HFFc6 (cell line): ENCODE measurements at places on chromosomes 5 and 9.

DNA sequence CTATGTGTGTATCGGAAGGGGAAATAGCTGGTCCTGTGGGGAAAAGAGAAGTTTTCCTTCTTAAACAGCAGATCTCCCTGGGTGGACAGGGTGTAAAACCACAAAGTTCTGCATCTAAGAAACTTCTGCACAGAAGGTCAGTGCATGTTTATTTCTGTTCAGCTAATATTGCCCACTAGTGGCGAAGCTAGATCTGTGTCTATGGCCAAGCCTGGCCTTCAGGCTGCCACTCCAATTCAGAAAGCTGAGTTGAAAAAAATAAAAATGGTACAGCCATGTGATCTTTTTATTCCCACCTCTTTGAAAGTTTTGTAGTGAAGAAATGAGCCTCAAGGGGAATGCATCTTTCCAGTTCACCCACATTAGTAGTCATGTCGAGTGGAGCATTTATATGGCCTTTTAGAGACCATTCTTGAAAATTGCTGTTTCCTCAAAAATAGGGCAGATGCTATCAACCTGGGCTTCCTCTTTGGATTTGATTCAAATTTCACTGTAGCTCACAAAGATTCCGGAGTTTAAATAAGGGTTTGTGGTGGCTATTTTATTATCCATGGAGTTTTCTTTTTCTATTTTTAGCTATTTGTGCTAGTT is 488.0 kb downstream of the PRELID2 start:
- DNase-seq, result peak; percentile 84

DNA sequence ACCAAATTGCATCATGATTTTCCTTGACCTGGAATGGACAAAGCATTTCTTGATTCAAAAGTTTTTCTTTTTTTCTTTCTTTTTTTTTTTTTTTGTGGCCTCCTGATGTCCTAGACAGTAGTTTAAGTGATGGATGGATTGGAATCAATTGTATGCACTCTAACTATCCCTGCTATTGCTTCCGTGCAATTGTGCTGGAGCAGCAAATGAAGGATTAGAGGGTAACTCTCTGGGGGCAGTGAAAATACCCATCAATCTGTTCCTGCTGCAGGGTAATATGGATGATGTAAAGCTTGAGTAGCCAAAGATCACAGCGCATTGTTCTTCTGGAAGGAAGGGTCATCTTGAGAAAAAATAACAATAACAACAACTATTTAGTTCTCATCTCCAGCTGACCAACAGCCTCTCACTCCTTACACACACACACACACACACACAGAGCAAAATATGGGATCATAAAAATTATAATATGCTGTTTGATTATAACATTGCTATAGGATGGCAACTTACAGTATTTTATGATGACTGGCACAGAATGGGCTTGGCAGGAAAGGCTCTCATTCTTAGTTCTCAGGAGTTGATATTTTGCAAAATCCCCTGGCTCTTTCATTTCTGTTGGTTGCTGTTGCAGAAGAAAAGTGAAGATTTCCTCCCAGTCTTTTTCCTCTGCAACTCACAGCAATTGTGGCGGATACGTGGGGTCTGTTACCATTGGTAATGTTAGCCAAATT is 160.9 kb upstream of the DMAC1 start:
- DNase-seq, result no peak

DNA sequence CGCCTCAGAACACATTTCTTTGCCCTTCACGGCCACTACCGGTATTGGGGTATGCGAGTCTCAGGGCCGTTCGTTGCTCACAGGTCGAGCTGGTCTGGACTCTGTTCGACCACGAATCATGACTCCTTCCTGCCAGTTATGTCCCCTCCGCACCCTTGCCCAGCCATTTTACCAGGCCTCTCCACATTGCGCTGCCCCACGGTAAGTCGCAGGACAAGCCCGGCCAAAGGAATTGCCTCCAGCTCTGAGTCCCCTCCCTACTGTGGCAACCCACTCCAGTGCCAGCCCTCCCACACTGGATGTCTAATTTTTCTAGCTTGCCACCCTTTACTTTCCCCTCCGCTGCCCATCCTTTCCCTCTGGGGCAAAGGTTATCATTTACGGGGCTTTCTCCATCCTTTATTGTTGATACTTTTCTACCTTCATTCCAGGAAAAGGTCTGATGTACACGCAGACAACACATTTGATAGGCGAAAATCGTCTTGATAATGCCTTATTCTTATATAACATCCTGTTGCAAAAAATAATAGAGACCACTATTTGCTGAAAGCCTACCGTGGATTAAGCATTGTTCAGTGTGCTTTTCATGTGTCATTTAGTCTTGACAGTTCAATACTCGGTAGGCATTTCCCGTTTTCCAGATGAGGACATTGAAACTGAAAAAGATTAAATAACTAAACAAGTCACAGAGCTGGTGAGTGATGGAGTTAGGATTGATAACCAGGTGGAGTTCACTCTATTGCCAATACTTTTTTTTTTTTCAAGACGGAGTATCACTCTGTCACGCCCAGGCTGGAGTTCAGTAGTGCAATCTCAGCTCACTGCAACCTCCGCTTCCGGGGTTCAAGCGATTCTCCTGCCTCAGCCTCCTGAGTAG is 958 bp upstream of the HSPA5 start:
- peak; percentile 22 for DNase-seq

DNA sequence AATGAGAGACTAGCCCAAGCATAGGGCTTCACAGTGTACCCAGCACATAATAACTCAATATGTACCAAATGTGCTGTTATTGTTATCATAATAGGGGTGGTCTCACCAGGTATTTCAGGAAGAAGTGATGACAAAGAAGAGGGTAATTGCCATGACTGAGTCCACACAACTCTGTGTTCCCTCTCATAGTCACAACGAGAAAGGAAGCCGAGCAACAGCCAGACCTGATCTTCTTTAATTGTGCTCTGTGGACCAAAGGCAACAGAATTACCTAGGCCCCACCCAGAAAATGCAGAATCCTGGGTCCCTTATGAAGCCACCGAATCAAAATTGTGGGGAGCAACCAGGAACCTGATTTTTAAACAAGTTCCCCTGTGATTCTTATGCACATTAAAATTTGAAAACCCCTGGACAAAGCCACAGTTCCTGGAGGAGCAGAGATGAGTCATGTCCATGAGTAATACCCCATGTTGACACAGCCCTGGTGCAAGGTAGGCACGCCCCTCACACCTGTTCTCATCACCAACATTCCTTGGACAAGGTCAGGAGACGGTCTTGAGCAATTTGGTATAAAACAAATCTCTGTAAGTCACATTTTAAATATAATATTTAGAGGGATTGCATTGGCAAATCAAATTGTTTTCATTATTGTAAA is 5.2 kb downstream of the FGF1 start:
- peak; percentile 19 for DNase-seq

GRCh38 chr5:14948383-14948782 is 76.8 kb upstream of the ANKH start:
- no peak for DNase-seq

GRCh38 chr9:3441197-3441816 is 84.5 kb downstream of the RFX3 start:
- DNase-seq, result peak; percentile 67

- peak; percentile 83 for DNase-seq
Observed at GRCh38 chr5:68088302-68088701, 127.3 kb upstream of the PIK3R1 start.

GRCh38 chr5:66179297-66180051 is 35.4 kb downstream of the SREK1 start:
- DNase-seq, result no peak

DNA sequence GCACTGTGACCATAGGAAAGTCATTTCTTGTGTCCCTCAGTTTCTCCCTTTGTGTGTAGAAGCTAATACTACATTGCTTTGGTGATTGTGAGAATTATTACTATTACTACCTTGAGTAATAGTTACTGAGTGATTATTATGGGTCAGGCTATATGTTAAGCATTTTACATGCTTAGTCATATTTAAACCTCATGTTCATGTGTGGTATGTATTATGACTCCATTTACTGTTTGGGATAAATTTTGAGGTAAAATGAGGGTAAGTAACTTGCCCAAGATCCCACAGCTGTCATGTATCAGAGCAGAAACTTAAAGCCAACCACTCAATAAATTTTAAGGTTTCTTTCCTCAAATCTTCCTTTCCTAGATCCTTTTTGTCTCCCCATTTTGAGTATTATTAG is 28.3 kb downstream of the SLF1 start:
- no peak for DNase-seq

DNA sequence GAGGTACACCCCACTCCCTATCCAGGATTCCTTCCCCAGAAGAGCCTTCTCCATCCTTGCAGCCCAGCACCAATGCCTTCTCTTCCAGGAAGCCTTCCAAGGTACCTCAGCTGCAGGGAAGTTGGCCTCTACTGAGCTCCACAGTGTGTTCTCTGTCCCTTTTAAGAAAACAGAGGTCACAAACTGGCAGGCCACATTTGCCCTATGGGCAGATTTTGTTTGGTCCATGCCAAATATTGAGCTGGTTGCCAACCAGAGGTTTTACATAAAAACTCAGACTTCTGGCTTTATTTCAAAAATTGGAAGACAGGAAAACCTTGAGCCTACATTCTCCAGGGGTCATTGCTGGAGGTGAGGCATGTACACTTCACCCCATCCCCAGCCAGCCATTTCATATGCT is 9.0 kb upstream of the NDST1 start:
- DNase-seq, result no peak

GRCh38 chr5:1885404-1885755 is 2.7 kb upstream of the IRX4 start:
- no peak for DNase-seq

GRCh38 chr9:121568343-121569265 is 69.0 kb upstream of the GGTA1 start:
- DNase-seq, result no peak

DNA sequence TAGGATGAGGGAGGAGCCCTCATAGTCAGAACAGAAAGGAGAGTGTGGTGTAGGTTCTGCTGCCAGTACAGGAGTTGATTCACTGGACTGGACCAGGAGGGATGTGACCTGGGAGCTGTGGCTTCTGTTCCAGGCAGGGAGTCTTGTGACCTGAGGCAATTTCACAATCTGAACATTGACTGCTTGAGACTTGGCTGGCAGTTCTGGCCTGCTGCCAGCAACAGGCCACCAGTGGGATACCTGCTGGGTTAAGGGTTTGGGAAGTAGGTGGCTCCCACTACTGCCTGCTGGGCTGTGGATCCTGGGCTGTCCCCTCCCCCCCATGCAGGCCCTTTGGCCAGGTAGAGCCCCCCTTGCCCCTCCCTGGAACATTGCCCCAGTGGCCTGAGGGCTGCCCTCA is 268.6 kb upstream of the ARRDC3 start:
- DNase-seq, result no peak

DNA sequence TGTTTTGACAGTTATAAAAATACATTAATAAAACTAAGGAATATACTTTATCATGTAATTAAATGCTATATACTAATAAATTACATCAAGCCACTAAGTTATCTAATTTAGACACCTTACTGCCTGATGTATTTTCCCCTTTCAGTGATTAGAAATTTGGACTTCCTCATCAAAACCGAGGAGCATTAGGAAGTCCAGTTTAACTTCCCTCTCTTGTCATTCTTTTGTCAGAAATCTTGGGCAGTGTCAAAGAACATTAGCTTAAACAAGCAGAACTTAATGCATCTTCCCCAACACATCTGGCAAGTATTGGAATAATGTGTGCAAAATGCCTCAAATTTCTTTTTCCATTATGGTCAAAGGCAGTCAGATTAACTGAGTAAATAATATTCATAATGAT is 81.6 kb downstream of the PLPP1 start:
- DNase-seq, result no peak

GRCh38 chr5:179438011-179438441 is 92.8 kb upstream of the ADAMTS2 start:
- no peak for DNase-seq

DNA sequence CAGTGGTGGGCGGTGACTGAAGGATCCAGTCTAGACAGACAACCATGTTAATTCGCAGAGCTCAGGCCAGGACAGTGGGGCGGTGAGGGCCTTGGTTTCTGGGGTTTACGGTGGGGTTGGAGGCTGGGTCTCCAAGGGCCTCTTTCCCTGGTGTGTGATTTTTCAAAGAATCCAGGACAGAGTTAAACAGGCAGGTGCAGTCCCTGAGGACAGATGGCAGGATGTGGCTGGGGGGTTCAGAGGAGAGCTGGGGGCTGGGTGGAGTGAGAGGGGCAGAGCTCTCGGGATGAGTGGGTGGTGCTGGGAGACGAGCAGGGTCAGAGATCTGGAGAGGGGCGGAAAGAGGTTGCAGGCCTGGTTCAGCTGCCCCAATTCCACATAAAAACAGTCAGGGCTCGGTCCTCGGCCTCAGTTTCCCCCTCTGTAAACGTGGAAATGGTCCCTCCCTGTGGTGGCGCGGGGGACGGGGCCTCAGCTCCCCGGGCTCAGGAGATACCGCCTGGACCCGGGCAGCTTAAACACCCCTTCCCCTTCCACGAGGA is 145.9 kb downstream of the GAPVD1 start:
- no peak for DNase-seq

- DNase-seq, result no peak
Observed at GRCh38 chr5:94335936-94336335, 282.5 kb downstream of the KIAA0825 start.

GRCh38 chr9:19994296-19994695 is 205.5 kb upstream of the SLC24A2 start:
- DNase-seq, result peak; percentile 33

GRCh38 chr9:137294681-137295237 is 7.3 kb downstream of the NRARP start:
- peak; percentile 25 for DNase-seq

DNA sequence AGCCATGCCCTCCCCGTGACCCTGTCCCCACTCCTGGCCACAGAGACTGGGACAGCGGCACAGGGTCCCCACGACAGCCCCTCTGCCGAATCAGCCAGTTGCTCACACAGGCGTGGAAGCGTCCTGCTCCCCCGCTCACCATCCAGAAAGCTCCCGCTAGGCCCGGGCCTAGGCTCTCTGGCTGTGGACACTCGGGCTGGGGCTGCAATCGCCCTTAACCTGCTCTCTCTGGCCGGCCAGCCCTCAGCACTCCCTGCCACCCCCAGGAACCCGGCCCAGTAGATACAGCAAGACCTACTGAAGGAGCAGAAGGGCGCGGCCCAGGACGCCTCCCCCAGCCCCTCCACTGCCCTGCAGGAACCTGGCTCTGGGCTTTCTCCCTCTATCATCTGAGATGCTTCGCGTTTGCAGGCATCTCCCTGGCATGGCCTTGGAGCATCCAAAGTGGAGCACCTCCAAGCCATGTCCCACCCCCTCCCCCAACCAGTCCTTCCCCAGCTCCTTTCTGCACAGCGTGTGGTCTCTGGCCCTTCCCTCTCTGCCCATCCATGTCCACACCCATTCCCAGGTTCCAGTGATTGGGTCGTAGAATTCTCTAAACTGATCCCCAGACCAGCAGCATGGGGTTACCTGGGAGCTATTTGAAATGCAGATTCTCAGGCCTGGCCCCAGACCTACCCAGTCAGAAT is 113.7 kb upstream of the LMX1B start:
- no peak for DNase-seq

DNA sequence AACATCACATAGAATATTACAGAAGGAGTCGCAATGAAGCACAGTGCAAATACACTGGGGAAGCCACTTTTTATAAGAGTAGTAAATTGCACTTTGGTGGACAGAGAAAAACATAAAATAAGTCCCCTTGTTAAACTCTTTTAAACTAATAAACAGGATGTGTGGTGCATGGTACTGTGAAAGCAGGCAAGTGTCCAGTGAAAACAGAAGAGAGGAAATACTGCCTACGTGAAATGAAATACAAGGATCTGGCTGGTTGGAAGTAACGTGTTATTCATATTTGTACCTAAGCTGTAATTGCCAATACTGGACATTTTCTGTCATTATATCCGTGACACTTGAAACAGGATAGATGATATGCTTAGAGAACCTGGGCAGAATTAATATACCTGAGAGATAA is 191.9 kb upstream of the SLC27A6 start:
- DNase-seq, result no peak

GRCh38 chr5:143557061-143557818 is 153.8 kb upstream of the NR3C1 start:
- peak; percentile 47 for DNase-seq
